ENCODE measurements at places on chromosomes 7 and 10.
A peak's percentile ranks its signal among the peaks of the same experiment; 100 is the strongest.

GRCh38 chr10:73828161-73828560, 16.8 kb upstream of the NDST2 start:
- DNase-seq, result no peak

DNA sequence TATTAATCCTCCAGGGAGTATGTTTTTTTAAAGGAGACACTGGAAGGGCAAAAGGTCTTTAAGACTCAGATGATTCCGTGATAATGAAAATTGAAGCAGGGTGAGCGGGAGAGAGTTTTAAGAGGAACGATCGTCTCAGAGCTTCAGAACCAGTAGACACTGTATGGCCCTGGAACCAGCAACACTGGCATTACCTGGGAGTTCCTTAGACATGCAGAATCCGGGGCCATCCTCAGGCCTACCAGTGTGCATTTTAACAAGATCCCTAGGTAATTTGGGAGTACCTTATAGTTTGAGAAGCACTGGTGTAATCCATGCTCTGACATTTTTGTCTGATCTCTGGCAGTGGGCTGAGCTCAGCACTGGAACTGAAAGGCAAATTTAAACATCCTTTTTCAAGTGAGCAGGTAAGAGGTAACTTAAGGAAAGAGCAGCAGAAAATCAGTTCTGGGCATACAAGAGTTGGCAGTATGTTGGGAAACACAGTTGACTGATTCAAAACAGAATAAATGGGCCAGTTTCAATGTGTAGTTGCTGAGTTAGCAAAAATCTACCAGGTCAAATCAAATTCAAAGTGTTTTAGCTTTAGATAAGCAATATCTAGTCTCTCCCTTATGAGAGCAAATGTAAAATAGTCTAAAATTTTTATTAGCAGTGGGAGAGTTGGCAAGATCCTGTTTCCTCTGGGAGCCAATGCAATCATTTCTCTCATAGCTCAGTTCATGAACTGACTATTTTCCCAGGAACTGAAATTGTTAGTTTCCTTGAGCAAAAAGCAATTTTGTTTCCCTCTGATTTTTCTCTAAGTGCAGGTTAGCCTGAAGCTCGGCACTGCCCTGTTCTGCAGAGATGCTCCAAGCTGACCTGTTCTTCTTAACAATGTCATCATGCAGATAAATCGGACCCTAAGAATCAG, 97.2 kb upstream of the ELMO1 start:
- DNase-seq, result no peak

DNA sequence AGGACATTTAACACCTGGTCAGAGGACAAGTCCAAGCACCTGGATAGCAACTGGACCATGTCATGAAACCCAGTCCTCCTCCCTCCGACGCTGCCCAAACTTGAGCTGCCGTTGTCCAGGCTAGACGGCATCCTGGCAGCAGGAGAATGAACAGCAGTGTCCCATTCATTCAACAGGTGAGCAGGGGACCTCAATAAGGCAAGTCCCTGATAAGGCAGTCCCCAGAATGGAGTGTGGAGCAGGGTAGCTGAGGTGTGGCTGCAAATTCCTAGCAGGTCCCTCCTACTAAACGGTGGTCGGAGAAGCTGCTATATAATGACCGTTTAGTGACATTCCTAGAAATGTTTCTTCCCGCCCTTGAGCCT, 169.8 kb downstream of the PRKAG2 start:
- DNase-seq, result no peak

DNA sequence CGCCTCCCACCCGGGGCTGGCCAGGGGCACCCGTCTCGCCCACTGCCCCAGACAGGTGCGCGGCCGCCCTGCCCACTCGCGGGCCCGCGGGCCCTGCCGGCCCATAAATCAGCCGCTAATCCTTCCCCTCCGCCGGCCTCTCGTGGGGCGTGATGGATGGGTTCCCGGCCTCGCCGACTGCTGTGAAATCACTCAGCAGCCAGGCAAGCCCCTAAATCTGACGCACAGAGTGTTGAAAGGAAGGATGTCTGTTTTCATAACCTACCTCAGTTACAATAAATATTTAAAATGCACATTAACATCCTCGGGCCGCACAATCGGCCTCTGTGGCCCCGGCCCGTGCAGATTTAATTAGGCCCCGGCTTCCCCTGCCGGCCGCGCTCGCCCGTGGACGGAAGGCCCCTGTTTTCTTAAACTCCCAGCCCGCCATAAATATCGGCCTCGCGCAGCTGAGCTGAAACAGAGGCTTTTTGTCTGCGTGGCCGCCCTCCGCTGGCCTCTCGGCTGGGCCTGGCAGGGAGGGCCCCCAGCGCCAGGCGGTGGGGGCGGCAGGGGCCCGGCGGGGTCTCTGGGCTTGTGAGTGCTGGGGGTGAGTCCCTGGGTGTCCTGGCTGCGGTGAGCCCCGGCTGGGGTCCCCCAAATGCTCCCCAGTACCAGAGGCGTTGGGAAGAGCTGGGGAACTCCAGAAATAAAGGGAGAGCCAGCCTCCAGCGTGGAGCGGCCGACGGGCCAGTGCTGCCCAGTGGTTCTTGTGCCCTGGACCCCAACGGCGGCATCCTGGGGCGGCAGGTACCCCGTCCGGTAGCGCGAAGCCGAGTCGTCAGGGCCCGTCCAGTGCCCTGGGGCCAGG, 90.7 kb downstream of the UNCX start:
- DNase-seq, result no peak

DNA sequence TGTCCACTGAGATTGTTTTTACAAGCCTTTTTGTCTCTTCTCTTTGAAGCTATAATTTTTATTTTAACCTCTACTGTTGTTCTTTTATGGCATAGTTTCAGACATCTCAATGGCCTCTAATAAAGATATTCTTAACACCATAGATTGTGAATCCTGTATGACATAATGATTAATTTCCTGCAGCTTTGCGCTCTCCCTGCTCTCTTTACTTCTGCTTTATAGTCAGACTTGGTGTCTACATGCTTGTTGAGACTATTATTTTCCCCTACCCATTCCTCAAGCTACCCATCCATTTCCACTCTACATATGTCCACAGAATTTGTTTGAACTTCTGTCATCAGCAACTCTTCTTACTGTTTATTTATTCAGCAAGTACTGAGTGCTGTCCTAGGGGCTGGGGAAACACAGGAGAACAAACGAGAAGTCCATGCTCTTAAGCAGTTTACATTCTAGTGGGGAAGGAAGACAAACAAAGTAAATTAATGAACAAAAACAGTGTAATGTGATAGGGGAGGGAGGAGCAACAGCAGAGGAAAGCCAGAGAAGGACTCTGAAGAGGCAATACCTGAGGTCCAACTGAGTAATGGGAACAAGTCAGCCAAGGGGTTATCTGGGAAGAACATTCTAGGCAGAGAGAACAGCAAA, 110.1 kb downstream of the CDK14 start:
- no peak for DNase-seq

DNA sequence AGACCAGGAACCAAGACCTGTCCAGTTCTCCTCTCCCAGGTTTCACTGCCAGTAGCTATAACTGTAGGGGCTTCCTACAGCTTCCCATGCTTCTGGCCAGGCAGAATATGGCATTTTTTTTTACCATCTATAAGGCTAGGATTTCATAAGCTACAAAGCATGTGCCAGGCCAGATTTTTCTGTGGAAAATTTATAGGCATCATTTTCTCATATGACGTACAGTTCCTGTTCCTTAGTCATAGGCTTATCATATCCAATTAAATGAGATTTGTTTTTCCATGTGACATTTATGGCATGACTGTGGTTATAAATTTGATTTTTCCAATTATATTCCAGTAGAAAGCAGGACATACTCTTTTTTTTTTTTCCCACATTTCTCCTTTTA, 208.6 kb upstream of the NPY start:
- no peak for DNase-seq

DNA sequence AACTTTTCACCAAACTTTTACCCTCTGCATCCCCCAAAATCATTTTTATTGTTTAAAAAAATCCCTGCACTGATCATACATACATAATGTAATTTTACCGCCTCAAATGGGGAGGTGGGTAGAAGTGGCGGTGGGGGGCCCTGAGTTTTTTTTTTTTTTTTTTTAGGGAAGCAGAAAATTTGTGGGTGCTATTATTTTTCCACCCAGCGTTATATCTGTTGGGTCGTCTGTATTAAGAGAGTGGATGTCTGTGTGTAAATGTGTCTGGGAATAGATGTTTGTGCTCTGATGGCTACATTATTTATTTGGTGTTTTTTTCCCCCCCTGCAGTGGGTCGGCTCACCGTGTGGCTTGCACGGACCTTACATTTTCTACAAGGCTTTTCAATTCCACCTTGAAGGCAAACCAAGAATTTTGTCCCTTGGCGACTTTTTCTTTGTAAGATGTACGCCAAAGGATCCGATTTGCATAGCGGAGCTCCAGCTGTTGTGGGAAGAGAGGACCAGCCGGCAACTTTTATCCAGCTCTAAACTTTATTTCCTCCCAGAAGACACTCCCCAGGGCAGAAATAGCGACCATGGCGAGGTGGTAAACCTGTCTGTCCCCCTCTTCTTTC, 438 bp downstream of the ARID5B start:
- DNase-seq, result no peak

DNA sequence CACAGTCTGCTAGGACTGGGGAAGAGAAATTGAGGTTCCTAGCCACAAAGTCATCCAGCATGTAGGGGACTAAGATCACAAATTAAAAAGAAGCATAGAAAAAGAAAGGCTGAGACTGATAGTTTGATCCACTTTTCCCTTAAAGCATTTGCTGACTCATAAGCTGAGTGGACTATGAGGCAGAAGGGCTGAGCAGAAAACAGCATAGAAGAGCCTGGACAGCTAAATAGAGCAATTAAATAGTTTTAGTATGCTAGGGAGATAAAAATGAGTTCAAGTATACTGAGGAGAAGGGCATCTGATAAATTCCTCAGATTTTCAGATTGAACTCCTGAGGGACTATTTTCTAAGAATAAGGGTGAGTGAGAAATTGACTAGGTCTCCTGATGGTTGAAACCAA, 155.9 kb upstream of the EGR2 start:
- DNase-seq, result no peak

GRCh38 chr7:85094046-85094725, 92.7 kb downstream of the SEMA3D start:
- no peak for DNase-seq

GRCh38 chr7:113873554-113874151, 45.2 kb downstream of the PPP1R3A start:
- DNase-seq, result peak; percentile 37

- no peak for DNase-seq
Measured at GRCh38 chr10:7998831-7999230, 55.7 kb upstream of the GATA3 start.

GRCh38 chr10:69232736-69233480, 12.8 kb downstream of the HKDC1 start:
- DNase-seq, result no peak

- DNase-seq, result no peak
Measured at GRCh38 chr7:138720286-138720685, 19.1 kb upstream of the SVOPL start.

- no peak for DNase-seq
Measured at GRCh38 chr7:120920591-120921274, 29.8 kb upstream of the ING3 start.

DNA sequence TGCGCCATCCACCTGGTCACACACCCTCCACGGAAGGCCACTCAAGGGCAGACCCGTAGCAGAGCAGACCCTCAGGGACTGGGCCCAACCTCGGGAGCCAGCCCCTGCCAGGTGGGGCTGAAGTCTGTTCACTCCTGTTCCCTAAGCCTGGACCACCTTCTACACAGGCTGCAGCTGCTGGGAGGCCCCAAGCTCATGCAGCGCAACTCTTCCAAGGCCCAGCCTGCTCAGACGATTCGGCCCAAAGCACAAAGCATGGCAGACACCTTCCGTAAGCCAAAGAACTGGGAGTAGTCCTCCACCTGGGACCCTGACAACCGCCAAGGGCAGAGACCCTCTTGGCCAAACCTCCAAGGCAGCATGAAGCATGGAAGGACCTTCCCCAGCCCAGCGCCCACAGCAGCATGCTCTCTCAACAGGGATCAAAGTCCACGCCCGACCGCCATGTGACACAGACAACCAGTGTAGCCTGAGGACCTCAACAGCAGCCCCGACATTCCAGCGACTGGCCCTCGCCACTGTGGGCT, 11.5 kb downstream of the SHH start:
- DNase-seq, result no peak

GRCh38 chr10:130817046-130817624, 494.4 kb downstream of the TCERG1L start:
- DNase-seq, result no peak

DNA sequence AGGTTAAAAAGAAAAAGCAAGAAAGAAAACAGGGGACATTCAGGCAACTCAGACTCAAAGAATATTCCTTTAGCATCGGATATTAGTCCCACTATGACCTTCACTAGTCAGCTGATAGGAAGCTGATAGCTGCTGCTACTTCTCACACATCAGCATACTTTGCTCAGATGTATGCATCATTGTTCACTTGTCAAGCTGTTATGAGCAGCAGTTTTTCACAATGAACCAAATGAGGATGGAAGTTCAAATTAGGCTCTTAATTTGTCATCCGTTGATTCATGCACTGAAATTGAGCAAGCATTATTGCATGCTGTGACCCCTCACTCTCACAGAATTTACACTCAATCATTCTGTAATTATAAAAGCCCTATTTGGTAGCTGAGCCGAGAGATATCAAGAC, 257.7 kb downstream of the SNX13 start:
- no peak for DNase-seq

DNA sequence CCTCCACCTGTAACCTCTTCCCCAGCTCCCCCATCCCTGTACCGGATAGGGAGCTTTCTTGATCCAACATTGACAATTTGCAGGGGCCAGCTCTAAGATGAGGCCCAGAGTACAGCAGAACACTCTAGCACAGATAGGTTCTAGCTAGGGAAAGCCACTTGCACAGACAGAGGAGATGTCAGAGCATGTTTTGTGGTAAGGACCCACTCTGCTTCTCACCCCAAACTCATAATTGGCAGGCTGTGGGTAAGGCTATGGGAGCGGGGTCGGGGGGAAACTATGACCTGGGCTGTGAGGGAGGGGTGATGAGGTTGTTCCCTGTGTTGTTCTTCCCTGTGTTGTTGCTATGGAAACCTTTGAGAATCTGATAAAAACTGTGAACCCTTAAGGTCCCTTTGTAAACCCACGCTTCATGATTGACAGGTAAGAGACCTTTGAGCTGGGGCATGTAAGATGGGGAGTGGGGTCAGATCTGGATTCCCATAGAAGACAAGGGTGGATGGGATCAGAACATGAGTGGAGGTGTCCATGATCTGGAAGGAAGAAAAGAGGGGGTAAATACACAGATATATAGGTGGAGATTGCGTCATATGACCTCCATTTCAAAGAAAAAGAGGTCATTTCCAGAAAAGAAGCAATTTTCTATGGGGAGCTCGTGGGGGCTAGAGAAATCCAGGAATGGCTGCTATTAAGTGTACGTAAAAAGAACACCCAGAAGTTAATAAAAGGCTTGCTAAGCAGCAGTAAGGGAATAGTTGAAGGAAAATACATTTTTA, 4.0 kb downstream of the CALD1 start:
- no peak for DNase-seq

Measured in kidney glomerular epithelial cell (primary cell).